OCI-LY7 (cell line): ENCODE measurements at places on chromosomes 5 and 9.

DNA sequence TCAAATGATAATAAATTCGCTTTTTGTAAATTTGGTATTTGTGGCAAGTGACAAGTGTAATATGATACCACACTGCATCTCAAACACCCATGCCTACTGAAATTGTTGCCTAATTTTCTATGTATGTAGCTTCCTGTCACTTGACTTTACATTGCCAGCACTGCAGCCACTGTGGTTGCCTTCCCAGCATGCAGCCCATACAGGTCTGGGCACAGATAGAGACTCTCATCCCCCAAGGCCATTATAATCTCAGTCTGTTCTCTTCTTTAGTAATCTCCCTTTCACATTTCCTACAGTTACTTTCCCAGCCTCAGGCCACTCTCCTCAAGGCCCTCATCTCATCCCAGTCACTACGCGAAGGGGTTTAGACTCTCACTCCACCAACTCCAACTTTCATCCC lies 1200.6 kb downstream of the PTPRD start:
- no peak for DNase-seq

- no peak for DNase-seq
Measured at GRCh38 chr9:16575142-16575985, 295.1 kb downstream of the BNC2 start.

- peak; percentile 41 for DNase-seq
Measured at GRCh38 chr9:124214116-124214515, 43.6 kb upstream of the NEK6 start.

- no peak for DNase-seq
Measured at GRCh38 chr9:73155377-73155776, 3.7 kb downstream of the ANXA1 start.

DNA sequence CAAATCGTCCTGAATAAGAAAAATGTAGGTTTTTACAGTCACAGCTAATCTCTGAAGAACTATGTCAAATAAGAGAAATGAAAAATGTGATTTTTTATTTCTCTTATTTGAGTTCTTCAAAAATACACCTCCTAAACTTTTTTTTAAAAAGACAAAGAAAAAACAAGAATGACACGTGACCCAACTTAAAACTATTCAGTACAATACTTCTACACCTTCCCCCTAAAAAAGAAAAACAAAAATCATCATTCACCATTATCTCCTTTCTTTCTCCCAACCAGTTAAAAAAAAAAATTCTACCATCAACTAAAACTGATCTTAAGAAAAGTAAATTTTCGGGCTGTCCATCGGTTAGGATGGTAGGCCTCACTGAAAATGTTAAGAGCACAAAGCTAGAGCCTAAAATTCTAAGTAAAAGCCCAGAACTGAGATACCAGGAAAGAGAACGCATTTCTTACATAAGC lies 2.1 kb downstream of the RNF145 start:
- DNase-seq: no peak

DNA sequence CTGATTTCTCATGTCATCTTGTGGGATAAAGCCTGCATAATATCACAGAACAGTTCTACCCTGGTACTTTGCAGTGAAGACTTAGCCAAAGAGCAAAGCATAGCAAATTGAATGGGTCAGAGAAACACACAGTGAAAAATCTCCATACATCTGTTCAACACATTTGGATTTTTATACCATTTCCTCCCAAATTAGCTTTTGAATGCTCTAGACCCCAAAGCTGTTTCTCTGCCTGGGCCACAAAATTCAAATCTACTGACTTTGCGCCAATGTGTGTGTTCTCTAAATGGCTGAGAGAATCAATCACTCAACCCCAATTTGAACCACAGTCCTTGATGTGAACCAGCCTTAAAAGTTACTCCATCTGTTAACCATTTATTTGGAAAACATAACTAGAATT lies 236.9 kb upstream of the NFIL3 start:
- DNase-seq: no peak

- DNase-seq: no peak
Measured at GRCh38 chr5:151662805-151663204, 23.9 kb downstream of the SPARC start.

DNA sequence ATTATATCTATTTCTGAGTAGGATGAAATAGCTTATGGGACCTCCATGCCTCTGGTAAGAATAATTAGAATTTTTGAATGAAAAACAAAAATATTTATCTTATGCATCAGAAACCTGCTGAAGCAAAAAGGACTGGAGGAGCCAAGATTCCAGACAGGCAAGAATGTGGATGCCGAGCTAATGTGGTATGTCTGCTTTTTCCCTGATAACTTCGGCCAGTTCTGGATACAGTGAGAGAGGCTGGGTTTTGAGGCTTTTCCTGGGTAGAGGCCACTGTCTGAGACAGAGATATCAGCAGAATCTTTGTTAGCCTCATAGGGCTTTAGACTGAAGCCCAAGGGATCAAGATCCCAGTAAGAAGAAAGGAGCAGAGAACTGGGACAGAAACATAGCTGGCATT lies 5.2 kb upstream of the CTNND2 start:
- no peak for DNase-seq

DNA sequence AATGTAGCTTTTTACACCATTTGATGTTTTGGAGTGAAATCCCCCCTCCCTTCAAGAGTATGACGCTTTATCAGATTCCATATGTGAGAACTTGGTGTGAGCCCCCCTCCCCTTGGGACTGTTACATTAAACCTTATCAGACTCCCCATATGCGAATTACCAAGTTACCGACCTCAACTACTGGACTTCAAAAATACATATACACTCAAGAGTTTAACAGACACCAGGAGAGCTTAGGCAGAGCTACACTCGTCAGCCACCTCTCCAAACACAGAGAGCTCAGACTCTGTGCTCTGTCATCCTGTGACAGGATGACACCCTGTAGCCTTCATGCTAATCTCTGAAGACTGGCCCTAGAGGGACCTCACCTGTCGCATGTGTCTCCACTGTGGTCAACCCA lies 50.2 kb downstream of the FAM114A2 start:
- DNase-seq: no peak

DNA sequence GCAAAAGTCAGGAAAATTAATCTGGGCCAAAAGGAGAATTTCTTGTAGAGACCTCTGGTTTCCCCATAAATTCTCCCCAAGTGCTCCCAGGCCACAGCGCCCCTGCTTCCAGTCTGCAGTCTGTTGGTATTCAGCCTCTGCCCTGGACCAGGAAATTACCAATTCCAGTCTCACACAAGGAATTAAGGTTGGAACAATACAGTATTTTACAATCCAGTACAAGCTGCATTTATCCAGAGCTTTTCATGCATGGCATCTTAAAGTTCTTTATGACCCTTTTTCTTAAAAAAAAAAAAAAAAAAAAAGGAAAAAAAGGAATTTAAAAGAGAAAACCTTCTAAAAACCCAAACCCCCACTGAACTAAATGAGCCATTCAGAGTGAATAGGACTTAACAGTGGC lies 139.6 kb upstream of the RANBP3L start:
- DNase-seq: no peak

DNA sequence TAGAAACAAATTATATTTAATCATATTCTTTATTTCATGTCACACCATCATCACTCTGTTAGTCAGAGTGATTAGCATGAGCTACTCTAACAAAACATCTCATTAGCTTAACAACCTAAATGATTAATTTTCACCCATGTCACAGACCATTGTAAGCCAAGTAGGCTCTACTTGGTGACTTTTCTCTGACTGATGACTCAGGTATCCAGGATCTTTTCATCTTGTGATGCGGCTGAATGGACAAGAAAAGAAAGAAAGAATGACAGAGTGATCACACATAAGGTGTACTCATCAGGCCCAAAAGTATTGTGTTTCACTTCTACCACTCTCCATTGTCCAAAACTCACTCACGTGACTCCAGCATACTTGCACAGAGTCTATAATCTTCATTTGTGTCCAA lies 299.3 kb downstream of the ANXA1 start:
- no peak for DNase-seq

DNA sequence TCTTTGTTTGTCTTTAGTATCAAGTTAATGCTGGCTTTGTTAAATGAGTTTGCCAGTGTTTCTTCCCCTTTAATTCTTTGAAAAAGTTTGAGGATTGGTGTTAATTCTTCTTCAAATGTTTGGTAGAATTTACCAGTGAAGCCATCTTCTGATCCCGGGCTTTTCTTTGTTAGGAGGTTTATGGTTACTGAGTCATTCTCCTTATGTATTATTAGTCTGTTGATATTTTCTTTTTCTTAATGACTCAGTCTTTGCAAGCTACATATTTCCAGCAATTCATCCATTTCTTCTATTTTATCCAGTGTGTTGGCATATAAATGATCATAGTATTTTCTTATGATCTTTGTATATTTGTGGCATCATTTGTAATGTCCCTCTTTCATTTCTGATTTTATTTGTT lies 74.5 kb upstream of the SPINK5 start:
- DNase-seq: no peak

- DNase-seq: no peak
Measured at GRCh38 chr5:123075521-123076163, 13.4 kb upstream of the PRDM6 start.

- DNase-seq: no peak
Measured at GRCh38 chr9:115000217-115000639, 69.8 kb upstream of the TNFSF8 start.

DNA sequence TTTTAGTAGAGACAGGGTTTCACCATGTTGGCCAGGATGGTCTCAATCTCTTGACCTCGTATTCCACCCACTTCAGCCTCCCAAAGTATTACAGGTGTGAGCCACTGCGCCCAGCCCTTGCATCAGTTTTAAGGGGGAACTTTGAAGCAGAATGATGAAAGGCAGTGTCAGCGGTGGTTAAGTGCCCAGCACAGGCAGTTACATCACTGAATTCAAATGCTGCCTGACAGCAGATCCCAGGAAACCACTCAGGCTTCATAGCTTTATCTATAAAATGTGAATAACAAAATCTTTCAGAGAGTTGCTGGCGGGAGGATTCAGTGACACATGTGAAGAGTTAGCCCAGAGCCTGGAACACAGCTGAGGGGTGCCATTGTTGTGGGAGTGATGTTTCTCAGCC lies 26.5 kb downstream of the FGF1 start:
- no peak for DNase-seq

DNA sequence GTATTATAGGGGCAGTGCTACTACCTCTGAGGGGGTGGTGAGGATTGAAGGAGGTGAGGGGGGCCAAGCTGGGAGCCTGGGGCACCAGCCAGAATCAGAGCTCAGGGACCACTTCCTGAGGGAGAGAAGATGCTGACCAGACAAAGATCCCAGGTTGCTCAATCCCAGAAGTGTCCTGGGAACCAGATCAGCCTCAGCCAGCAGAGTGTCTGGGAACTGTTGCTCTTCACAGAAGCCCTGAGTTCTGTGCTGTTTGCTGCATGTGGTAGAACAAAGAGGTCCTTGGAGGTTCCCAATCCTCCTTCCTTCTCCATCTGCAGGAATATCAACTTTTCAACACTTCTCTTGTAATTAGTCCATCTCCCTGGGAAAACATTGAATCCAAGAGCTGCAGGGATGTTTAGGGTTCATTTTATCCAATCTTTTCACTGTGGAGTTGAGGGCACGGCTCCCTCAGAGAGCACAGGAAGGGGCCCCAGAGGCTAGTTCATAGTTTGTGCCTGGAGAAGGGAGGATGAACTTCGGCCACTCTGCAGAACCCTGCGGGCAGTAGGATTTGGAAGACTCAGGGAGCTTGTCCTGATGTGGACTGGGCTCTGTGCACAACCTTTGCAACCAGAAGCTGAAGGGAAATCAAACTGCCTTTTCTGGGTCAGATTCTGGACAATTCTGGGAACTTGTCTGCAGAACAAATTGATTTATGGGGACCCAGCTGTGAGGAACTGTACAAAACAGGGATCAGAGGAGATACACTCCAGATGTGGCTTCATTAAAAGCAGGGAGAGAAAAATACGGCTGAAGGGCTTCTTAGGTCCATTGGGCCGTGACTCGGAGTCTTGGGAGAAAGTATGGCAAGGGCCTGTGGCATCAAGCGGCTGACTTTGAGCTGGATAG lies 57.1 kb downstream of the GALNT12 start:
- DNase-seq: no peak

DNA sequence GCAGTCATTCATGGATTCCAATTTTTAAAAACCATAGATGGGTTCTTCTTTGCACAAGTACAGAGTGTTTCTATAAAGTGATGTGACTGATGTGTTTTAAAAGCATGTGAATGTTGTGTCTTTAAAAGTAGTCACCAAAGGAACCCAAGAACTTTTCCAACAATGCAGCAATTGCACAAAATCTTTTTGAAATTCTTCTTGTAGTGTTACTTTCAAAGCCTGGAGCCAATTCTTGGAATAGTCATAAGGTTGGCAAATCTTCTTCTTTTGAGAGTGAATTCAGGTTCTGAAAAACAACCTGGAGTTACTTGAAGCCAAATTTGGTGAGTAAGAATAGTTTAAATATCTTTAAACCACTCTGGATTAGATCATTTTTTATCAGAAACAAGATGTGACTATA lies 10.5 kb downstream of the GRAMD2B start:
- no peak for DNase-seq

DNA sequence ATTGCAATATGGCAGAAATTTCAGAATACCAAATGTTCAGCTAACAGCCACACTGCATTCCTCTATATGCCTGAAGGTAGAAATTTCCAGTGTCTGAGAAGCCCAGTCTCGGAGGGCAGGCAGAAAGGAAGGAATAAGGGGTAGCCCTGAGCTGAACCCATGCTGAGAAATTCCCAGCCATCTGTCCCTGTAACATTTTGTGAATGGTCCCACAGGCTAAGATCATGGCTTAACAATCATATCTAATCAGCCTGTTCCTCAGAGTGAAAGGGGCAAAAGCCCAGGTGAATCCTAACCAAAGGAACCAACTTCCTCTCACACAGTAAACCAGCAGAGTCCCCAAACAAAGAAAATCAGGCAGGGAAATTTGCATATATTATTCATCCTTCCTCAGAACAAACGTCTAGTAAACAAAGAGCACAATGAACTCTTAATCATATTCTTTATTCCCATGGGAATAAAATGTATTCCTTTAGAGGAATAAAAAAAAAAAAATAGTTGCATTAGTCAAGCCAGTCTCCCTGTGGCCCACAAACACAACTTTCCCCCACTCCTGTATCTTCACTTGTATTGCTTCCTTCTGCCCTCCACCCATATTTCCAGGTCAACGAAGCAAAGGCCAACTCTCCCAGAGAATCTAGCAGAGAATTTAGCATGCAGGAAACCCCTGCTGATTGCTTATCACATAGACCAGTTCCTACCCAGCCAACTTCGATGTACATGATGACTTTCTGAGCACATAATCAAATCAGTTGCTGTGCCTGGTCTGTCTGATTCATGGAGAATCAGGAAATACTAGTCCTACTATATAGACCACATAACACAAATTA lies 257.6 kb downstream of the FAM114A2 start:
- DNase-seq: no peak

DNA sequence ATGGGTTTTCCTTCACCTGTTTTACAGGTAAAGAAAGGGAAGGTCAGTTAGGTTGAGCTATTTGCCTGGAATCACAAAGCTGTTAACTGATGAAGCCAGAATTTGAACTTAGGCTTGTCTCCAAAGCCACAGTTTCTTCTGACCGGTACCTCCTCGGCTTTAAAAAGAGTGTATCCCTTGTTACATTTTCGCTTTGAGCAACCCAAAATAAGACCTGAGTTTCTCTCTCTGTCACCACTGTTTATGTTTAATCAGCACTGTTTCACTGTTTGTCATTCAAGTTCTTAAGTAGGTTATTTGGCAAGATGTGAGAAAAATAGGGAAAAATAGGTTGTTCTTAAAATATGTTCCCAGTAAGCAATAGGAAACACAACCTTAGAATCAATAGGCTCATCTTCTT lies 84.6 kb downstream of the VCAN start:
- no peak for DNase-seq
